ENCODE measurements at places on chromosomes 4 and X.

GRCh38 chr4:110414561-110414920, 61.4 kb upstream of the ENPEP start:
- DNase-seq, result no peak

GRCh38 chr4:25710637-25711036, 55.0 kb downstream of the SLC34A2 start:
- DNase-seq, result no peak

DNA sequence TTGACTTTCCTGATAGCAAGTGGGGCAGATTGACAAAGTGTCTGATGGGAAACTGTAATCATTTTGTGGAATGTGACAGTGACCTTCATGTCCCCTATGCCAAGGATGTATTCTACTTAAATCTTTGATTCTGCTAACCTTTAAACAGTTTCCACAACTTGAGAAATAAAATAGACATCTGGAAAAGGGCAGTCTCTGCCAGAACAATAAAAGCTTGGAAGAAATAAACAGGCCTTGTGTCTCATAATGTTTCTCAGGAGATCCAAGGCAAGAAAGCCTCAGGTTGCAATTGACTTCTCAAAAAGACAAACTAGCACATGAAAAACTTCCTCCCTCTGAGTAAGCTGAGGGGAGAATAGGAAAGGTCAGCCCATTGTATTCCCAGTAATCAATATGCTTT, 174.9 kb downstream of the FSTL5 start:
- no peak for DNase-seq

- peak; percentile 69 for DNase-seq
Measured at GRCh38 chr4:74397748-74398426, 32.9 kb downstream of the EREG start.

GRCh38 chr4:154545689-154546088, 4.5 kb downstream of the PLRG1 start:
- DNase-seq, result no peak

GRCh38 chr4:150909116-150909515, 106.0 kb downstream of the LRBA start:
- DNase-seq, result no peak

DNA sequence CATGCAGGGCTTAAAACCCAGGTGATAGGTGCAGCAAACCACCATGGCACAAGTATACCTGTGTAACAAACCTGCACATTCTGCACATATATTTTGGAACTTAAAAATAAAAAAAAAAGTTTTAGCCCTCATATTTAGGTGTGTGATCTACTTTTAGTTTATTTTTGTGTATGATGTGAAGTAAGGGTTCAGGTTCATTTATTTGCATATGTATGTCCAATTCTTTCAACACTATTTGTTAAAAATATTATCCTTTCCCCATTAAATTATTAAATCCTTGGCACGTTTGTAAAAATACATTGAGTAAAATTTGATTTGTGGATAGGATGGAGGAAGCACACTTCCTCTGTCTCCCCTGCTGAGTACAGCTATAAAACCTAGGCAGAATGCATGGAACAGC, 12.9 kb downstream of the RAB39B start:
- DNase-seq, result no peak

DNA sequence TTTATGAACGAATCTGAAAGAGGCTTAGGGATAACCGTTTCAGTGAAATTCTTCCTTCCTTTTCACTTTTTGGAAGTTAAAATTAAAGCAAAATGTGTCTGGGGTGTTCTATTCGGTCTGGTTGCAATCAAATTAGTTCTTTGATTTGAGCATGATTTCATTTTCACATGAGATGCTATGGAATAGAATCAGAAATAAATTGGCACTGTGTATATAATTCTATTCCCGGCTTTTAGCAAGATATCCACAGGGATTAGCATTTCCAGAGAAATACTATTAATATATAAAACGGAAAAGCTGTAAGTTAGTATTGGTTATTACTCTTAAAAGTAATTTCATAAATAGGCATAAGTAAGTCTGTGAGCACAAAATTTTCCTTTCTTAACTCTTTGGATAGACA, 1676.8 kb upstream of the PCDH7 start:
- no peak for DNase-seq

DNA sequence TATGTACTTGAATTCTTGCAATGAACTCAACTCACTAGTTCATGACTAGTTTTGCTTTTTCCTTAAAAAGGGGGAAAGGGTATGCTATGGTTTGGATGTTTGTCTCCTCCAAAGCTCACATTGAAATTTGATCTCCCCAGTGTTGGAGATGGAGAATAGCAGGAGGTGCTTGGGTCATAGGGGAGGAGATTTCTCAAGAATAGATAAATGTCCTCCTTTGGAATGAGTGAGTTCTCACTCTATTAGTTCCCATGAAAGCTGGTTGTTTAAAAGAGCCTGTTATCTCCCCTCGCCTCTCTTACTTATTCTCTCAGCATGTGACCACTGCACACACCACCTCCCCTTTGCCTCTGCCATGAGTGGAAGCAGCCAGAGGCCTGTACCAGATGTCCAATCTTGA, 109.4 kb upstream of the INTU start:
- DNase-seq, result no peak

- DNase-seq, result no peak
Measured at GRCh38 chr4:81651243-81651899, 179.7 kb upstream of the RASGEF1B start.

DNA sequence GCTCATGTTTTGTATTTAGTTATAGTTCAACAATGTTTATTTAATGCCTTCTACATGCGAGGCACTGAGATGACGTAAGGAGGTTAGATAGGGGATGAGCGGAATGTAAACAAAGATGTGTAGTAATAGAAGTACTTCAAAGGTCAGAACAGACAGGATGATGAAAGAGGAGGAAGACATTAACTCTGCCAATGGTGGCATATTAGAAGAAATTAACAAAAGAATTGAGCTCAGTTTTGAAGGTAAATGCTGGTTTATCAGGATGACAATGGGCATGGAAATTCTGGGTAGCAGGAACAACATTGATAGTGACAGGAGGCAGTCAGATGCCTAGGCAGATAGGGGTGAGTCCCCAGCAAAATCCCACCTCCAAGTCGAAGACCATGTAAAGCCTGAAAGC, 62.3 kb upstream of the PGRMC2 start:
- DNase-seq, result no peak

GRCh38 chr4:82256718-82257117, 117.1 kb downstream of the HNRNPD start:
- peak; percentile 53 for DNase-seq

DNA sequence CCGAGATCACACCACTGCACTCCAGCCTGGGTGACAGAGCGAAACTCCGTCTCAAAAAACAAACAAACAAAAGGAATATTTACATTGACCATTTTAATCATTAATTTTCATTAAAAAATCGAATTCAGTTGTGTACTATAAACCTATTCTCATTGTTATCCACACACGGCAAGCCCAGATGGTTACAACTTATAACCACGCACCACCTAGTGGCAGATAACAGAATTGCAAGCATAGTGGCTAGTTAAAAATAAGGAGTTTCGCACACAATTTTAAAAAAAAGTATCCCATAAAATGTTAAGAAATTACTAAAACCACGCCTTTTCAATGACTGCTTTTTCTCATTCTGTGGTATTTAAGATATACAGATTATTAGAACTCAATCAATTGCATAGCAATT, 25.4 kb downstream of the MBNL3 start:
- no peak for DNase-seq

DNA sequence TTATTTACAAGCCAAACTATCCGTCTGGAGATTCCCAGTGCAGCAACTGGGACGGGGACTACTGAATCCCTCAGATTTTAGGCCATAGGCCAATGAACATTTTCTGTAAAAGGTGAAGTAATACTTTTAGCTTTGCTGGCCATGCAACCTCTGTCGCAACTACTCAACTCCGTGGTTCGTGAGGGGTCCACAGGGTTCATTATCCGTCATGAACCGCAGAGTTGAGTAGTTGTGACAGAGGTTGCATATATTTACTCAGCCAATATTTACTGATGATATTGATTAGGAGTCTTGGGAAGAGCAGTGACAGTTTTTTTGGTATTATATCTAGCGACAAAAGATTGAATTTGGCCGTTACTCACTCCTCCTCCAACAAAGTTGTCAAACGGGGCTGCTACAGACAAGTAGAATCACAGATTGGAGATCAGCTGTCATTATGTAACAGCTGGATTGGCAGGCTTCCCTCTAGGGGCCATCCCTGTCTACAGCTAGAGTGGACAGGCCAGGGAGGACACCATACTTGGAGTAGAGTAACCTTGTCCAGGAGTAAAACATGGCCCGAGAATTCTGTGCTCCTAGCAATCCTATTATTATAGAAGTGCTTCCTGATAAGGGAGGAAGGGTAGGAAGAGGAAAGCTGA, 37.2 kb upstream of the CD38 start:
- DNase-seq, result no peak

DNA sequence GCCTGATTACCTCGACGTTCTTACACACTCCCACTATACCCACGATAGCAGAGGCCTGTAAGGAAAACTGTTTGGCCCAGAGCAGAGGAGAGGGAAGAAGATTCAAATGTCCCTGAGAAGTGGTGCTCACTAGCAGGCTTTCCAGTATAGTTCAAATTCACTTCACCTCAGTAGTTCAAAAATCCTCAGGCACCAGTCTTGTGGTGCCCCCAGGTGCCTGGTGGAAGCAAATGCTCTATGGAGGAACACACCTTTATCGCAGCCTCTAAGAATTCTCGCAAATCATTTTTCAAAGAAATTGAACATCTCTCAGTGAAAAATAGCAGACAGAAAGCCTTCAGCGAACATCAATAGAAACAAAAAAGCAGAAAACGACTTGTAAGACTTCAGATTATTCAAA, 12.2 kb upstream of the MTMR1 start:
- DNase-seq, result no peak

GRCh38 chrX:12239356-12240082, 101.2 kb downstream of the FRMPD4 start:
- no peak for DNase-seq

DNA sequence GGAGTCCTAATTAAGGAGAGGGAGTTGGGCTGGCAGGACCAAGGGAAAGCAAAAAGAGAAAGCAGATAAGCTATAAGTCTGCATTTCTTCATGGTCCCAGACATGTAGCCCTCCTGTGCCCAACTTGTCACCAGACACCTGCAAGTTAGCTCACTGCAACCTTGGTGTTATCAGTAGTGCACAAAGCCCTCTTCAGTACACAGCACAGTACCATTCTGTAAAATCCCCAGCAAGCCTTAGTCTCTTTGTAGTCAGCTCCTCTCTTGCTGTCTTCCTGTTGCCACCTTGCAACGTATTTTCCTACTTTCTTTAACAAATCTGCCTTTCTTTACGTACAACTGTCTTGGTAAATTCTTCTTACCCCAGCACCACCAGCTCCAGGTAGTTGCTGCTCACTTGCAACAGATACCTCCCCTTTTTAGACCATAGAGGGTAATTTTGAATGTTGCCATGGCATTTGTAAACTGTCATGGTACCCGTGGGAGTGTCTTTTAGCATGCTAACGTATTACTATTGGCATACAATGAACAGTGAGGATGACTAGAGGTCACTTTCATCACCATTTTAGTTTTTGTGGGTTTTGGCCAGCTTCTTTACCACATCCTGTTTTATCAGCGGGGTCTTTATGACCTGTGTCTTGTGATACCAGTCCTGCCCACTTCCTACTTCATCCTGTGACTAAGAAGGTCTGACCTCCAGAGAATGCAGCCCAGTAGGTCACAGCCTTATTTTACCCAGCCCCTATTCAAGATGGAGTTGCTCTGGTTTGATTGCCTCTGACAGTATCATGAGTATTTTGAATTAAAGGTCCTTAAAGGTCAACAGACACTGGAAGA, 28.3 kb upstream of the AP1S2 start:
- DNase-seq, result peak; percentile 12
